ENCODE measurements at places on chromosomes 4 and X.

- no peak for ATAC-seq
Observed at GRCh38 chr4:106481801-106482200, 113.2 kb upstream of the GIMD1 start.

- no peak for ATAC-seq
Observed at GRCh38 chrX:52271206-52271605, 86.5 kb downstream of the MAGED4 start.

- peak; percentile 77 for ATAC-seq
Observed at GRCh38 chrX:149198980-149199732, 305.9 kb downstream of the IDS start.

DNA sequence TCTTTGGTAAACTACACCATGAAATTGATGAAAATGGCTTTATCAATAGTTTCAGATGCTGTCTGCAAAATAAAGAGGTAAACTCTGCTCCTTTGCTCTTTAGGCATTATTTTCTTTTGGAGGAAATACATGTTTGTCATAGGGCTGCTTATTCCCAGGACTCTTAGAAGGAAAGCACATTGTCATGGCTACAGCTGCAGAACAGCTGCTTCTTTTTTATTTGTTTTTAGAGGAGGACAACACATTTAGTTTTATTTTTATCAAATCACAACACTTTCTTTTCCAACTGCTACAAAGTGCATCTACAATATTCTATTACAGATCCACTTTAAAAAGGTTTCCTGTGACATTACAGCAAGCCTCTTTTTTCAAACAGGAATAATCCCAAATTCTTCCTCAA lies 12.7 kb upstream of the HPF1 start:
- no peak for ATAC-seq

DNA sequence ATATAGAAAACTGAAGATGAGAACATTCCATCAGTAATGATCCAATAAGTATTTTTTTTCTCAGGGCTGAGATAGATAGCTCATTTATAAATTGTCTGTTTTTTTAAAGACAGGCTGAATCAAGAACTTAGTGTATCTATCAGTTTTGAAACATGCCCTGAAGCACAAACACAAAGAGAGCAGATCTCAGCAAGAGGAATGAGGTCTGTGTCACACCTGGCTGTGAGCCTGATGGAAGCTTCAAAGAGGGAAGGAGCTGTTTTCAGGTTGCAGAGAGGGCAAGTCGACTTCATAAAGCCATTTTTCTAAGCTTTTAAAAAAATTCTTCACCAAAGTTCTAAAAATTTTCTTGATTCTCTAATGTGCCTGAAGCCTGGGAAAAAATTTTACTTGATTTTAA lies 434.9 kb downstream of the PDGFC start:
- ATAC-seq, result no peak
